ENCODE measurements at places on chromosomes 5 and 9.

GRCh38 chr5:132746954-132747615 lies at the start of gene CCNI2:
Gene CCNI2, plus strand, starts transcription at chr5:132747426. Its CDS starts 70 bp downstream, at chr5:132747496.
- DNase-seq = peak; percentile 63

DNA sequence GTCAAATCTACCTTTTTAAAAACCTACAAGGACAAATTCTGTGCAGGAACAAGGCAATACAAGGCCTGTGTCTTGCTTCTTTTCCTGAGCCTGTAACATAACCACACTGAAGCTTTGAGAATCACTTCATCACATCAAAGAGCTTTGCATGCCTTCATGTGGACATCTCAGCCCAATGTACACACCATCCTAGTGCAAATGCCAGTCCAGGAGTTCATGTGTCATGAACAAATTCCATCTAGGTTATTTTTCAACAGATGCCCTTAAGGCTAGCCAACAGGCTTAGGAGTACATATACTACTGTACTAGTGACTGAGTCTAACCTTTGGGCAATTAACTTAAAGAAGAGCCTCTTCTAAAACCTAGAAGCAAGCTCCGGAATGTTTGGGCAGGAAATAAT lies 106.4 kb downstream of the CDH10 start:
- DNase-seq = no peak

DNA sequence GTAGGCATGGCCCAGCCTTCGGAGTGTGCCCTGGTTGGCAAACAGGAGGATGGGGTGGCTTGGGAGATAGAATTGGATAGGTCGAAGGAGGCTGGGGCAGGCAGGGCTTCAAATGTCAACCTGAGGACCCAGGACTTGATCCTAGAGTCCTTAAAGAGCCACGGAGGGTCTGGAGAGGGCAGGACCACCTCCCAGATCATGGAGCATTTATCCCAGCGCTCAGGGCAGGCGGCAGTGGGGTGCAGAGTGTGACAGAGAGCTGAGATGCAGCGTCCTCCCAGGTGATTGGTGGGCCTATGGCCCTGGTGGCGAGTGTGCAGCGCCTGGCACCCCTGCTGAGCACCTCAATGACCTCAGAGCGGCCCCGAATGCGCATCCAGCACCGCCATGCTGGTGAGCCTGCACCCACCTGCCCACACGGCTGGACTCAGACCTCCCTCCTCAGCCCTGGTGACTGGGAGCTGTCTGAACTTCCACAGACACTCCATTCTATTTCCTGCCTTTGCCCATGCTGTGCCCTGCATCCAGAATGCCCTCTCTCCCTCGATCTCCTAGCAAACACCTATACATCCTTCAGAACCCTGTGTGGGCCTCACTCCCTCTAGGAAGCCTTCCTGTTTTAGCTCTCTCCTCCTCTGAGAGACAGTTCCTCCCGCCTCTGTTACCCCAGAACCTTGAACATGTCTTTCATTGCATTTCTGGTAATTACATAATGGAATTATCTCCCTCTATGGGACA lies 6.3 kb downstream of the ADGRD2 start:
- DNase-seq = no peak

- no peak for DNase-seq
Observed at GRCh38 chr5:112419986-112420864, 1.1 kb upstream of the EPB41L4A start.

DNA sequence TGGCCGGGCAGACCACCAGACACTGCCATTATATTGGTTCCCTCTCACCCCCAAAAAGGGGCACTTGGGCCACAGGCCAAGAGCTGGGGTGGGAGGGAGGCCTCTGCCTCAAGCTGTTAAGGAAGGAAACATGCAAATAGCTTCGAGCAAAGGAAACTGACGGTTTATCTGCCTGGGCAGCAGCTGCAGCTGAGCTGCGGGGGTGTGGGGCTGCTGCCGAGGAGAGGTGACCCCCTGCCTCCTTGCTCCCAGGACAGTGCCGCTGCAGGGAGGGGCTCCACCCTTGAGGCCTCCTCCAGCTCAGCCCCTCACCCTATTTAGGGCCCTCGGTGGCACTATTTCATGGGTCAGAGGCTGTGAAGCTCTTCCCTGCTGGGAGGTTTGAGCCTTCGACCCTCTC lies 789 bp downstream of the DOK3 start:
- no peak for DNase-seq

DNA sequence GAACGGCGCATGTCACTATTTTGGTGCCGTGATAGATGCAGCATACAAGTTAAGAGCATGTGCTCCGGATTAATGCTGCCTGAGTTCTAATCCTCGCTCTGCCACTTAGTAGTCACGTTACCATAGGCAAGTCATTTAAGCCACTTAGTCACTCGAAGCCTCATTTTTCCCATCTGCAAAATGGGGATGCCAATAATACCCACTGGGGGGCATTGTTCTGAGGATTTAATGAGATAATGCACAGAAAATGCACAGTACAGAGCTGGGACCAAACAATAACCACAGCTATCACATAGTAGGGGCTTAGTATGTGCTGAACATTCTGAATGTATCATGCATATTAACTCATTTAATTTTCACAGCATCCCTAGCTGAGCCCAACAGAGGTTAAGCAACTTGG lies 9.1 kb downstream of the NIPAL4 start:
- DNase-seq = no peak

DNA sequence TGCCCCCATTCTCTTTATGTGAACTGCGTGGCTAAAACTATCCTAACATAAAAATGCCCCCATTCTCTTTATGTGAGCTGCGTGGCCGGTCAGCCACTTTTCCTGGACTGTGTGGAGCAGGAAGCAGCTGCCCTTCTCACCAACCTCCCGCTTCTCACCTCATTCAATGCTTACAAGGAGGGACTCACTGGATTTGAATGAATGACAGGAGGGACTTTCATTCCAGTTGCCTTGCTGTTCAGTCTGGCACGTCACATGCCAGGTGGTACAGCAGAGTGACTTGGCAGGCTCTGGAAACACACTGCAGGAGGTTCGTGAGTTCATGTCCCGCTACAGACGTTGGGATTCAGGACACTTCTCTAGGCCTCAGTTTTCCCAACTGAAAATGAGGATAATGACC lies 60.2 kb upstream of the NFIL3 start:
- no peak for DNase-seq

DNA sequence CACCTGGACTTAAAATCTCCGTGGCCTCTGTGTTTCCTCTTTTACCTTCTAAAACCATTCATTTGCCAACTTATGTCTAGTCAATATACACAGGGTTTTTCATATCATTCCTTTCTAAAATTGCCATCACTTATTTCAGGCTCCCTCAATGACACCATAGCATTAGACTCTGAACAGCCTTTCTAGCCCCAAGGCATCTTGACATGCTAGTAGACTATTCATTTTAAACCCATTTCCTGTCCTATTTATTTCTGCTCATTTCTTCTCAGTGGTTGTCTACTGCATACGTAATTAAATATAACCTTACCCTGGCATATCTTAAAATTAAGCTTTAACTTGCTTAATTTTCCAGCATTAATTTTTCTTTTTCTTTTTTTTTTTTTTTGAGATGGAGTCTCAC lies 83.2 kb downstream of the PHAX start:
- DNase-seq = no peak

DNA sequence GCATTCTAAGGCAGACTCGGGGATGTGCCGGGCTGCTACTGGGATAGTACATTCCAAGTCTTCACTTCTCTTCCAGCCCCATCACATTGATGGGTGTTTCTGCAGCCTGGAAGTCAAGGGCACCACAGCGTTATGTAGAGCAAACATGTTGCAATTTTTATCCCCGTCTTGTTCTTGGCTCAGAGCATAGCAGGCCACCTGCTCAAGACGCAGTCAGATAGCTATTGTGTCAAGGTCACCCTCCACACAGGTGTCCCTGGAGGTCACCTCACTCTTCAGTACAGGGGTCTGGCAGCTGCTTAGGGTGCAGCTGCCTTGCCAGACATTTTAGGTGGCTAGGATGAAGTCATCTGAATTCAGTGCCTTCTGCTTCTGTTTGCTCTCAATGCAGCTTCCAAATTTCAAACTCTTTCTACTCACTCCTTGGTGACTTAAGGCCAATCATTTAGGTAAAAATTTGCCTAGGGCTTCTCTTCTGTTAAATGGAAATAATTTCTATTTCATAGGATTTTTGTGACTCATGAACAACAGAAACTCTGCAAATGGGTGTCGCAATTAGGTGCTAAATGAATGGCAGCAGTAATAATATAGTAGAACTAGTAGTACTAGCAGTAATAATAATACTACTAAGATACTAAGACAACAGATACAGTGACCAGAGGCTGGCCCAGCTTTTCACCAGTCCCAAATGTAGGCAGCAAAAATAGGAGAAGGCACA lies 24.3 kb downstream of the KCNV2 start:
- no peak for DNase-seq

- DNase-seq = no peak
Observed at GRCh38 chr9:98906273-98907040, 37.2 kb upstream of the COL15A1 start.

GRCh38 chr5:156361436-156362109 lies 34.6 kb downstream of the SGCD start:
- DNase-seq = no peak

DNA sequence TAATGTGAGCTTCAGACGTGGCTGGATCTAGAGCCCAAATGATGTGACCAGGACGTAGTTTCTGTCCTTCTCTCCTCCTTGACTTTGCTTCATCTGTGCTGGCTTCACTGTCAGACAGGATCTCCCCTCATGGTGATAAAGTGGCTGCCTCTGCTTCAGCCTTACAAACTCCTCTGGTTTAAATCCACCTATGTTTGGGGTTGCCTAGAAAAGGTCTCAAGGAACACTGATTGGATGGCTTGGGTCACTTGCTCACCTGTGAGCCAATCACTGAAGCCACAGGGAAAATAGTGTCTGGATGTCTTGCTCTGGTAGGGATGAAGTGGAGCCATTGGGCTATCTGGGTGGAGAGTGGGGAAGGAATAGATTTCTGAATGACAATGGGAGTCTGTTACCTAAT lies 36.1 kb downstream of the FGF18 start:
- DNase-seq = no peak

DNA sequence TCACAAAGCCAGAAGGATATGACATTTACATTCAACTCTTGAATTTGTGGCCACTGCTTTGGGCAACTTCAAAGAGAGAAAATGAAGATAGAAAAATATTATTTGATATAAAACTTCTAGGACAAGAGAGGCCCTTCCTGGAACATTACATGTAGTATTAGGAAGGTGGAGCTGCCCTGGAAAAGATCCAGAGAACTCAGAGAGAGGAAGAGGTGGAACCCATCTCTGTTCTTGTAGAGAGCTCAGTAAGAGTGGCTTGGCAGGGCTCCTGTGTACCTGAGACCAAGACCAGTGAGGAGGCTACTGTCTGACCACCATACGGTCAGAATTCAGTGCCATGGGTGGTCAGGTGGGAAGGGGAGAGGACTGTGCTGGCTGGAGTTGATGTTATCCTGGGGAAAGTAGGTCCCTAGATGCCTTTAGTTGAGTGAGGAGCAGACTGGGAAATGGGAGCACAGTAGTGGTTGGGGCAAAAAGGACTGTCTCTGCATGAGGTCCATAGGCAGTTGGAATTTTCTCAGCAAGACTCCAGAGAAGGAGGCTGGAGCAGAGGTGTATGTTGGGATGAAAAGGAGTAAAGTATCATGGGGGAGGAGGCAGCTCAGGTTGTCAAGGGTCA lies 7.6 kb downstream of the TGFBI start:
- no peak for DNase-seq

DNA sequence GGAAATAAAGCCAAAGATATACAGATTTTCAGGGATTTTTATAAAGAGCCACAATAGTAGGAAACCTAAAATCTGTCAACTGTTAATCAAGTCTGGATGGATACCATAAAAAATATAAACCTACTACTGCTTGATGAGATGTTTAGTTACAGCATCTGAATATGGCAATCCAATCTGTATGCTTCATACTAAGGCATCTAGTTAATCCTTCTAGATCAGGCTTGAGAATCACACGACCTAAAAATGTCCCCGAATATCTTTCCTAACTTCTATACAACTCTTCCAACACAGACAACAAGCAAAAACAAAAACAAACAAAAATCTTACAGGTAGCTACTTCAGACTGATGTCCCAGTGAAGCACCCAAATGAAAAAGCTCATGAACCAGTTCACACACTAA lies 29.8 kb downstream of the SSBP2 start:
- DNase-seq = no peak

GRCh38 chr5:107783551-107783950 lies 112.8 kb upstream of the EFNA5 start:
- no peak for DNase-seq

GRCh38 chr5:91956738-91957137 lies 573.6 kb upstream of the ARRDC3 start:
- no peak for DNase-seq

- DNase-seq = no peak
Observed at GRCh38 chr5:132086277-132086794, 12.7 kb downstream of the CSF2 start.

DNA sequence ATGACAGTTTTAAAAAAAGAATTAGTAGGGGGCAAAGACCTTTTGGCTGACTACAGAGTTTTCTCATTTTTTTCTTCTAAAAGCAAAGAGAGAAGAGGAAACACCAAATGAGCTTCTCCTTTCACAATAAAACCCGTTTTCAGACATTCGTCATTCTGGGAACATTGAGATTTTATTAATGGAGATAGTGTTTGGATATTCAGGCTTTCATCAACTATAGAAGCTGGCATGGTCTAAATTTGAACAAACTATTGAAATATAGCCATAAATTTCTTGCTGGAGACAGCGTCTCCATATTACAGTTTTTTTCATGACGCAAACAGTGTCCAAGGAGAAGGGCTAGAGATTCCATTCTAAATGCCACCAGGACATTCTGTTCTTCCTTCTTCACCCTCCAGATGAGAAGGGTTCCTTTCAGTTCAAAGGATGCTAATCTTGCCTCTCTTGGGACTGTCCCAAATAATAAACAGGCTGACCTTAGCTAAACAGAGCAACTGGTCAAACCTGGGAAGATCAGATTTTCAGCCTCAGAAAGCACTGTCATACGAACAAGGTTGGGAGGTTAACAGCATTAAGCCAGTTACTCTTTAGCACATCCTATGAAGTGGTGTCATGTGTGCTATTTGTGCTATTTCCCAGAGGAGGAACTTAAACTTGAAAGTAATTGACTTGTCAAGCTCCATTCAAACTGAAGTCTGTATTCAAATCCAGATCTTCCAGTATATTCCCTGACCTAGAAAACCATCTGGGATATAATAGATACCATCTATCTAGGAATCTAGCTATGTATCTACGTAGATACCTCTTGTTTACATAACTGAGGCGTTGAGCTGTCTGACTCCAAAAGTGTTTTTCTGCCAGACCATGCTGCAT lies 125.6 kb downstream of the LPAR1 start:
- DNase-seq = no peak

GRCh38 chr9:131111854-131112311 lies 13.5 kb upstream of the NUP214 start:
- DNase-seq = no peak

- DNase-seq = no peak
Observed at GRCh38 chr5:34600118-34600493, 56.0 kb upstream of the RAI14 start.

DNA sequence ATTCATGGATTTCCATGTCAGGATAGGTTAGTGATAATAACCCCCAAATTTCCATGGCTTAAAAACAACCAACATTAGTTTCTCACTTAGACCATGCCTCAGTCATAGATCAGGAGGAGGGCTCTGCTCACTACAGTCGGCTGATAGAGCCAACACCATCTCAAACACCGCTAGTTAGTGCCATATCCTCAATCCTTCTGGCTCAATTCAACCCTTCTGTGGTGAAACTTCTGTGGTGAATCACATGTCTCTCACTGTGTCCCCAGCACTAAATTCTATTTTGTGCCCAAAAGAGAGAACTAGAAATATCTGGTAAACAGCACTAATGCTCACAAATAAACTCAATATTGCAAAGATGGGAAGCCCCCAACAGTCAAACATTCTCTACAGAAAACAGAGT lies 21.1 kb downstream of the ECPAS start:
- no peak for DNase-seq

Measured in stimulated activated CD8-positive, alpha-beta memory T cell treated with anti-CD3 and anti-CD28 coated beads, Interleukin-12 subunit alpha, Interleukin-12 subunit beta, amount 100 ng/mL, for 4 hours (primary cell).